Fibroblast of skin of left quadriceps (primary cell): ENCODE measurements at places on chromosomes 3 and 15.

DNA sequence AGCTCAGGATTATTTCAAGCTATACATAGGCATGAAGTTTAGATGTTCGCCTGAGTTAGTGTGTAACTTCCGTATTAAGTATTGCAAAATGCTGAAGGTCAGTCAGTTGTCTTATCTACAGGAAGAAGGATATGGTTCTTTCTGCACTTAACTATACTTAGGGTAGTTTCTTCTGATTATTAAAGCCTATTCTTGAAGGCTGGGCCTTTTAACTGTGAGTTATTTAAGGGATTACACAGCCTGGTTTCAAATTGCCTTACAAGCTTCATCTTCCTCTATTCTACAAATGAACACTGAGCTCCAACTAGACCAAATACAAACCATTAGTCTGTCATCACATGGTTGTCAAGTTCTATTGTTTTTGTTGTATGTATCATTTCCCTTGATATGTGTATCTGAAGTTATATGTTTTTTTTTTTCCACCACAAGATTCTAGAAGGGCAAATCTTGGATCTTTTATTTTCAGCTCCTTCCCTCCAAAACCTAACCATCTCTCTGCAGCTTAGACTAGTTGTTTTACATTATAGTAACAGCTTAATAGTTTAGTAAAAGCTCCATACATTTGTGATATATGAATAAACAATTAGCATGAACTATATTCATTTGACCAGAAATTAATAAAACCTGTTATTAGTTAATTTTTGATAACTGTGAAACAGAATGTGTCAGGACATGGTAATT, 272.9 kb upstream of the KCNMB2 start:
- no peak for DNase-seq

GRCh38 chr3:129461461-129462146, 21.6 kb downstream of the IFT122 start:
- DNase-seq, result no peak

DNA sequence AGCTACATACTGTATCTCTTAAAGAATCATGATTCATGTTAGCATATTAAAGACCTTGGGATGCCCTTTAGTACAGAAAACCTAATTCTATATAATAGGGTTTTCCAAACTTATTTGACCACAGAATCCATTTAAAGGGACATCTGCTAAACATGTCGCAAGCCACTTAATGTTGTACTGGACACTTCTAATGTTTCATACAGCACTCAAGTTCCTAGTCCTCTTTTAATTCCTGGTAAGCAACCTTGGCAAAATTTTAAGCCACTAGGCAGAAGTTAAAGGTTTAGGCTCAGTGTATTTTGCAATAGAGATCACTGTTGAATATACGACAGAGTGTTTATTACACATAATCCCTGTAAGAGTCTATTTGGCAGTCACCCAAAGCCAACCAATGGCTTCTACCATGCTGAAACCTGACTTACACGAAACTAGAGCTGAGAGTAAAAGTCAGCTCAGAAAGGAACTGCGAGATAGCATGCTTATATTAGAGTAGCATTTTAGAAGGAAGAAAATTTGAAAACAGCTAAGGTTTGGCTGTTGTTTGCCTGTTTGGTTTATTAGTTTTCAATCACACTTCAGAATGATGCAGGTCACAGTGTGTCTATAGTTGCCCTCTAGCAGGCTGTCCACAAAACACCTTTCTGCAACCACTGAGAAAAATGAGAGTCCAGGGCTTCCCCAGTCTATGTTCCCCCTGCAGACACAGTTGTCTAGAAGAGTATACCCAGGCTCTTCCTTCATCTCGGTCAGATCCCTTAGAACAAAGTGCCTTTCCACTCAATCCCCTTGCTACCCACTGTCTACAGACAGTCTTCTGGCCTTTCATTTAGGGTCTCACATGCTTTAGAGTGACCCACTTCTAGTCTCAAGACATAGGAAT, 104.4 kb downstream of the FMN1 start:
- DNase-seq, result peak; percentile 77

GRCh38 chr3:158095111-158095813, 11.0 kb downstream of the SHOX2 start:
- DNase-seq, result no peak

- DNase-seq, result no peak
Measured at GRCh38 chr3:100563652-100564211, 45.7 kb upstream of the ADGRG7 start.

- DNase-seq, result no peak
Measured at GRCh38 chr3:160373655-160374054, 25.4 kb downstream of the IFT80 start.

DNA sequence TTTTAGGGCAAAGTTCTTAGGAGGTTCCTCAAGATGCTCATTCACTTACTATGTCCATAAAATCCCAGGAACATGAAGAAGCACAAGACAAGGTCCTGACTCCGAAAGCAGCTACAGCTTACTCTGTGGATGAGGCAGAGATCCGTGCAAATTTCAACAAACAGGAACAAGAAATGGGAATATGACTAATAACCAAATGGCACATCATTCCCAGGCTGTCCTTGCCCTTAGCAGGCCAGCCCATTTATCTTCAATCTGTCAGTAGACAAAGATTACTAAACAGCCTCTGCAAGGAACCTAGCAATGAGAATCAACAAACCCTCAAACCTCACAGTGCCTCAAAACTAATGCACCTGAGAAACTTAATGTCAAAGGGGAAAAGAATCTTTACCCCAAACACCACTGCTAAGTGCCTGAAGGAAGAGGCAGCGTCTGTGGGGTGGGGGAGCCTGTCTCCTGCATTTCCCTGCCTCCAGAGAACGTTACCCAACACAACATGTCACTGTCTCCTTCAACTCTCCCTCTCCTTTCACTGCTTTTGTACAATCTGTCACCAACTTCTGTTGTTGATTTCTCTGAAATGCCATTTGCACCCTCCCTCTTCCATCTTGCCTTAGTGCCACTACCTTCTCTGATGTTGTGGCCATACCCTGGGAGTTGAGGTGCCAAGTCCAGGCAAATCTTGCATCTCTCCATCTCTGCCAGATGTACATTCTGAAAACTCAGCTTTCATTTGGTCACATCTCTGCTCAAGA, 4.8 kb downstream of the TNFAIP8L3 start:
- no peak for DNase-seq

- no peak for DNase-seq
Measured at GRCh38 chr15:41783296-41783695, 9.0 kb downstream of the MAPKBP1 start.

- DNase-seq, result no peak
Measured at GRCh38 chr3:98699132-98699531, 64.0 kb upstream of the ST3GAL6 start.
